HT1080 (cell line): ENCODE measurements at places on chromosomes 12 and 14. TPM values are rescaled to one million over a fixed set of nuclear protein-coding genes. Genes with fewer than 3 reads are reported as not detected.

GRCh38 chr12:82968631-82969367, 282.1 kb downstream of the TMTC2 start:
- no peak for DNase-seq

- DNase-seq, result no peak
Observed at GRCh38 chr14:35114036-35114435, 7.8 kb downstream of the PPP2R3C start.

- no peak for DNase-seq
Observed at GRCh38 chr12:104699489-104700190, 242.9 kb downstream of the CHST11 start.

AMN1 gene
- total RNA-seq, result 10.1 and 18.1 TPM in 2 replicates
